ENCODE measurements at places on chromosomes 4 and X. TPM values are rescaled to one million over a fixed set of nuclear protein-coding genes. Genes with fewer than 3 reads are reported as not detected.

Gene TBX22
- total RNA-seq, result not detected

Gene BTC
- total RNA-seq, result not detected

DNA sequence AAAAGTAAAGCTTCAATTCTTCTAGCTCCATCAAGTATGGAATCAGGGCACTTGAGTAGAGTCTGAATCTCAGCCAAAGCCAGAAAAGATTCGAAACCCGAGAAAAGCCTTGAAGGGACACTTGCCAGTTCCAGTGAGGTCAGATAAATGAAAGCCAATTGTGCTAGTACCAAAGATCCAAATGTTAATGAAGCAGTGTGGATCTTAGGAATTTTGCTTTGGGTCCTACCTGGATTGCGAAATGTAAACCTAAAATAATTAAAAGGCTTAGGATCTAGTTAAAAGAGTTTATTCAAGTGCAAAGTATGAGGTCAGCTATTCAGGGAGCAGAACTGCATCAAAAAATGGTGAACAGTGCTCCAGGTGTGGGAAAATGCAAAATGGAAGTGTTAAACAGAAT lies 552.6 kb downstream of the NAP1L3 start:
- no peak for DNase-seq

GRCh38 chr4:154082760-154083535 lies 294.1 kb upstream of the SFRP2 start:
- peak; percentile 8 for DNase-seq

- DNase-seq, result peak; percentile 83
These were observed 123.3 kb upstream of the TBL1X start for GRCh38 chrX:9341291-9342201.
